Stimulated activated CD4-positive, alpha-beta T cell treated with anti-CD3 and anti-CD28 coated beads, Interleukin-15, amount 100 ng/mL, for 48 hours (primary cell): ENCODE measurements at places on chromosomes 3 and 15.
A peak's percentile ranks its signal among the peaks of the same experiment; 100 is the strongest.

- DNase-seq = no peak
These were observed 144.4 kb downstream of the MYLK start for GRCh38 chr3:123739754-123740153.

DNA sequence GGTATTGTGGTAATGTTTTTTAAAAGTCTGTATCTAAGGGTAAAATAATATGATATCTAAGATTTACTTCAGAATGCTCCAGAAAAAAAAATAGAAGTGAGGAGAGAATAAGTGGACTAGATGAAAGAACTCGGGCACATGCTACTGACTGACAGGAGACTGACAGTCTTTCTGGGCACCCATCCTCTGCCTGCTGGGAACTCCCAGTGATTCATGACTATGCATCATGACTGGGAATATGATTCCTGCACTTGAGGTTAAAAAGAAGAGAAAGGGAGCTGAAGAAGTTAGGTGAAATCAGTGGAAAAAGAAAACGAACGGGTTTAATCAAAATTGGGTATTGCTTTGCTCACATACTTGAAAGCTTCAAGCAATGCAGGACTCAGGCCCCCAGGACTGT, 35.7 kb upstream of the SPSB4 start:
- DNase-seq = no peak

DNA sequence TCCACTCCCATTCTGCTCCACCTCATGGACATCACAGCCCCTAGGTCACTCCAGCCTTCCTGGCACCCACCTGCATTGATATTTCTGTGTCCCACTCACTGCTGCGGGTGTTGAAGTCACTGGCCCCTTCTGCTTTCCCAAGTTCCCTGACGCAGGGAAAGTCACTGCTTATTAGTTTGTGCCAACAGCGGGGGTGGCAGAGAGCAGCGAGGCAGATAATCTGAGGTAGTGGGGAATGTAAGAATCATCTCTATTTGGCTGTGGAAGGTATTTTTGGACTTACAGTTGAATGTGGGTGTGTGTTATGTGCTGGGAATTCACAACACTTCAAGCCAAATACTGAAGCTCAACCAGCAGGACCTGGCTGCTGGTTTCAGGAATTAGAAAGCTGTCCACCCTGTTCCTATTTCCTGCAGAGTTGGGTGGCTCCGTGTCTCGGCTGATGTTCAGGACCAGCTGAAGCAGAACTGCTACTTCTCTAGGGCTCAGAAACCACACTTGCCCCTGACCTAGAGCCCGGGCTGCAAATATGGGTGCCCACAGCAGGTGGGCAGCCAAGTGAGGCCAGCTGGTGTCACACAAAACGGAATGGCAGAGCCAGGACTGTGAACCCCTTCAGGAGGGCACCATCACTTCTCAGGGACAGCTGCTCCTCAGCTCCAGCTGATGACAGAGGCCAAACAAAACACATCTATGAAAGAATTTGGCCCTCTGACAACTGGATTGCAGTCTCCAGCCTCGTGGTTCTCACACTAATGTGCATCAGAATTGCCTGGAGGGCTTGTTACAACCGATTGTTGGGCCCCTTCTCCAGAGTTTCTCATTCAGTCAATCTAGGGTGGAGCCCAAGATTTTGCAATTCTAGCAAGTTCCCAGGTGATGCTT, 57.7 kb downstream of the SEMA5B start:
- no peak for DNase-seq

DNA sequence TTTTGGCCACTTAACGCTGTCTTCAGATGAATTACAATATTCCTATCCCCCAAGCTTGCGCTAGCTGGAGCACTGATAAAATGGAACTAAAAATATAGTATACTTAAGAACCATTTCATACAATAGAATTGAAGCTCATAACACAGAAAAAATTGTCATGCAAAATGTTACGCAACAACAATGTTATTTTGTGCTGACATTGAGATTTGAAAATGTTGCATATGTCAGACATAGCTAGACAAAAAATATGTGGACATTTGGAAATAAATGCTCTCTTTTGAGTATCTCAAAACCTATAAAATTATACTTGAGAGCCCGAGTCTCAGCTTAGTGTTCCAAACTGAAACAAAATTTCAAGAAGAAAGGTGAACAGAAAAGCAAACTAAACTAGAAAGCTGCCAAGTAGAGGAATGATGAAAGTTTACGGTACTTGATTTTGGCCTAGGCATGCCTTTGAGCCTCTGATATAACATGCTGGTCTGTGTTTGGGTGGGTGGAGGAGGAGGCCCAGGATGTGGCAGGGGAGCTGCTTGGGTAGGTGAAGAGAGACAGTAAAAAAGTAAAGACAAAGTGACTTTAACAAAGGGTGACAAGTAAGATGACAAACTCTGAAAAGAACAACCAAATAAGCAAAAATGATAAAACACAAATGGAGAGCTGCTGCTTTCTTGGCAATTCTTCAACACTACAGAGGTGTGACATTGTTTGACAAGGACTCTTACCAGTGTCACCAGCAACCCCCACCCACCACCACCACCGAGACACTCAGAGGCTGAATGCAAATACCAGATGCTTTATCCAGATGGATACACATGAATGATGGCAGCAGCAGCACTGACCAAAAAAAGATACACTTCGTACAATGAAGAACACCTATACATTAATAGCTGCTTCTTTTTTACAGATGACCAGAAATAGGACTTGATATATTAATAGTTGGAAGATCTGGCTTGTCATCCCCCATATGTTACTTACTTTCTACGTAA, 129.3 kb upstream of the FEZF2 start:
- DNase-seq = no peak

DNA sequence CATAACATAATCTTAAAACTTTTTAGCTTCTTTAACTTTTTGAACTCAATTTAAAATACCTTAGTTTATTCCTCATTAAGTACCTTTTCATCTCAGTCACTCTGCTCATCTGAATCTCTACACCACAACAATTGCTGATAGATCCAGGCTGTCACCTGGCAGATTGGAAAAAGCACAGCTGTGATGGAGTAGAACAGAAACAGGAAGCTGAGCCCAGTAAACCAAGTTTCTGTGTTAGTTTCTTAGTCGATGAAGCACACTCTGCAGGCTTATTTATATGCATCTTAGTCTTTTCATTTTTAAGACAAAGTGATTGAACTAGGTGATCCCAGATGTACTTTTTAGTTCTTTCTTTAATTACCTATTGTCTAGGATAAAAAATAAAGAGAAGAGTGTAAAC, 1398.0 kb upstream of the ALCAM start:
- DNase-seq = no peak

DNA sequence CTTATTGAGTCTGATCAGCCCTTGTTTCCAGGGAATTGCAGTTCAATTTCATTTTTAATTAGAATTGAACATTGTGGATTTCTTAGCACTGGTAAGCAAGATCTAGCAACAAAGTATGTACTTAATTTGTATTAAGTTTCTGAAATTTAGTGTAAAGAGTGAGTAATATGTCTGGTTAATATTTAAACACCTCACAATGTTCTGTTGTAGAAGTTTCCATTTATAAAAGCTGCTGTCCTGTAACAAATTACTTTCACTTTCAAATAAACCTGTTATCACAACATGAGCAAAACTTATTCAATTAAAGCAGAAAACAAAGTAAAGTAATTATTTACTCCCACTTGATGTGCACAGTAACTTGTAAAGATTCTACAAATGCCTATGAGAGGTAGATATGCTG, 448.5 kb downstream of the NAALADL2 start:
- no peak for DNase-seq

- no peak for DNase-seq
These were observed 11.4 kb upstream of the GPR171 start for GRCh38 chr3:151214459-151214858.

DNA sequence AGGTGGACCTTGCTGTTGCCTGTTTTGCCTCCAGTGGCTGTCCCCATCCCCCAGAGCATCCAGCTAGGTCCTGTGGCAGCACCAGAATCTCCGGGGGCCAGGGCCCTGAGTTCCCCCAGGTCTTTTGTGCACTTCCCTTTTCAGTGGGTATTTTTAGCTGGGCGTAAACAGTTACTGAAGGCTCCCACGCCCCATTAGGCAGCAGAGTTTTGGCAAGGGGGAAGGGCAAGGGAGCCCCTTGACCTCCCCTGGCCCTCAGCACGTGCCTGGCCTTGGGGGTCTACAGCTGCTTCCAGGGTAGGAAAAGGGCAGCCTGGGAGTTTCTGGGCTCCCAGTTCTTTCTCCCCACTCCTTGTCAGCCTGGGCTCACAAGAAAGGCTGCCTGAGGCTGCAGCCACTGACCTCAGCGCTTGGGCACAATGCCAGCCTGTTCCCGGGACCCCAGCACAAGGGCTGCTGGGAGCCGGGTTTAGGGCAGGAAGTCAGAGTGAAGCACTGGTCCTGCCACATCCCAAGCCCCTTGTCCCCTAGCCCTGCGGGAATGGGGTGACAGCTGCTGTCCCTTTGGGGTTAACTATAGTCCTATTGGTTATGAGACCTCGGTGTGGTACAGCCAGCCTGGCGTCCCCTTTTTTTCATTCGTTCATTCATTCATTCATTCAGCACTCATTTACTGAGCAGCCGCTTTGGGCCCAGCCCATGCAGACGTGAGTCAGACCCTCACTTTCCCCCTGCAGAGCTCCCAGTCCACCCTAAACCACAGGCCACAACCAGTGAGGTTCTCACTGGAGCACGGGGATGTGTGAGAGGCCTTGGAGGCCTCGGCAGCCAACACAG, 8.4 kb downstream of the CSK start:
- no peak for DNase-seq

DNA sequence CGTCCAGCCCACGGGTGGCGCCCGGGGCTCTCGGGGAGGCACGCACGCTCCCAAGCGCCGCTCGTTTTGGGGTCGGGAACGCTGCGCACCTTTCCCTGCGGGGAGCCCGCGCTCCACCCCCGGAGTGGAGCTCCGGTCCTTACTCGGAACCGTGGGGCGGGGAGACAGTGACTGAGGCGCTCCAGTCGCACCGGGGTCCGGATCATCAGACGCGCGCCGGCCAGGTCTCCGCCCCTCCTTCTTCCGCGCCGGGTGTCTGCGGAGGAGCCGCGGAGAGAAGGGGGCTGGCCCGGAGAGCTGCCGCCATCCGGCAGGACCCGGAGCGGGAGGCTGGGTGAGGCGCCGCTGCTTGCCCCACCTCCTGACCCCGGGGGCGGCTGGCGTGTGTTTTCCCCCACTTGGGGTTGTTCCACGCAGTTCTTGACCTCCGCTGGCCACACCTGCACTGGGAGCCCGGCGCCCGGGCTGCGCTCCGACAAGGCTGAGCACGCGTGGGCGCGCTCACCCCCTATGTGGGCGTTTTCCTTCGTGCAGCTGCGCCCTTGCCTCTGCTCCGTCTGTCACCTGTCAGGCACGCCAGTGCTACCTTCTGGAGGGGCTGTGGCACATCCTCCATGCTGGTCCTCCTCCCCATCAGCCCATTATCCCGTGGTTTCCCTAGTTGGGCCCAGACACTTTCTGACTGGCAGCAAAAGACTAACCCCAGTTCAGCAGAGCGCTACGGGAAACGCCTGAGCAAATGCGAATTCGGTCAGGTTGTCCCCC, at the start of gene MCF2L2:
TSS of gene MCF2L2 (minus strand) at position 173 of the 765 bp plus-strand sequence. CDS start 642 bp downstream, outside the sequence.
- peak; percentile 64 for DNase-seq

DNA sequence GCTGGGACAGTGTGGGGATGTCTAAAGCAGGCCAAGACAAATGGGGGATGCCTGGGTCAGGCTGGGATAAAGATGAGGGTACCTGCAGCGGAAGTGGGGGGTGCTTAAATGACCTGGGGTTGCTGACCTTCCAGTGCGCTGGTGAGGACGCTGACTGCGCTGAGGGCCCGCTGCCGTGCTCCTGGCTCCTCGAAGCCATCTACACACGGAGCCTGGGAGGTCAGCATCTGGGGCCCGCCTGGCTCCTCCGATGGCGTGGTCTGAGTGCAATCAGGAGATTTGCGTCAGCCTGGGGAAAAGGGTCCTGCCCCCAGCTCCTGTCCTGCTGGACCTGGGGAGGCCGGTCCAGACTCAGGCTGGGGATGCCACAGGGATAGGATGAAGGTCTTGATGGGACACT, 50.7 kb downstream of the SCN5A start:
- DNase-seq = no peak

GRCh38 chr3:16357186-16358121, 92.4 kb downstream of the OXNAD1 start:
- DNase-seq = no peak

DNA sequence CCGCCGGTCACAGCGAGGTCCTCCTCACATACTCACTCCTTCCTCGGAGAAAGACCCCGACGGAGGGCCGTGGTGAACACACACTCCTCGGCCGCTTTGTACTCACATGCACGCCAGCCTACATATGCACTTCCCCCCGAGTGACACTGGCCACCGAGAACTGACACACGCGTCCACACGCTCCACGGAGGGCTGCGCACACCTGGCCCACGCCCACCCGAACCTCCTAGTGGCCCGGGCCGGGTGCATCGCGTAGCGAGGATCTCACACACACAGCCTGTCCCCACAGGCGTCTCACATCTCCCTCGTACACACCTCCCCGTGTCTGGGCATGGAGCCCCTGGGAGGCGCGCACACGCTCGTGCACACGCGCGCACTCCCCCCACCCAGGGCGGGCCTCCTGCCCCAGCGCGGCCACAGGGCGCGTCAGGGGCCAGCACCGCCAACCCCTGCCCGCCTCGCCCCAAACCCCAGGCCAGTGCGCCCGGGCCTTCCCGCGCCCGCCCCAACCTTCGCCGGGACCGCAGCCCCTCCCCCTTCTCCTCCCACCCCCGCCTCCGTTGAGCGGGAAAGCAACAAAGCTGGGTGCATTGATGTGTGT, 411 bp upstream of the C3orf70 start:
- no peak for DNase-seq

DNA sequence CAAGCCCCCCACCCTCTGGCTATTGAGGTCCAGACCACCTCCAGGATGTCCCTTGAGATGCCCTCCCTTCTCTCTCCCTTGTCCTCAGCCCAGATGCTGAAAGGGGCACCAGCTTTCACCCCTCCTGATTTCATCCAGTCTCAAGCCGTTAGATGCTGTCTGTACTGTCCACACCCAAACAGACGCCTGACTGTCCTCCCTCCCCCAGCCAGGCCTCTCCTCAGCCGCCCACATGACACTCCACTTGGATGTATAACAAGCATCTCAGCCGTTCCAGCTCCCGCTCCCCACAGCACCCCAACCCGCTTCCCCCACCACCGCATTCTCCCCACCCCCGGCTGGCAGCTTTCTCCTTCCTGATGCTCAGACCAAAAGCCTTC, 25.0 kb upstream of the CYP11A1 start:
- DNase-seq = no peak

- no peak for DNase-seq
These were observed 38.4 kb downstream of the RBMS3 start for GRCh38 chr3:29319262-29319661.

- DNase-seq = peak; percentile 71
These were observed 38.0 kb upstream of the XCR1 start for GRCh38 chr3:46065294-46065705.

GRCh38 chr15:46768287-46768686, 949.0 kb upstream of the SEMA6D start:
- no peak for DNase-seq

GRCh38 chr3:138657508-138657907, 48.9 kb downstream of the FAIM start:
- DNase-seq = no peak

DNA sequence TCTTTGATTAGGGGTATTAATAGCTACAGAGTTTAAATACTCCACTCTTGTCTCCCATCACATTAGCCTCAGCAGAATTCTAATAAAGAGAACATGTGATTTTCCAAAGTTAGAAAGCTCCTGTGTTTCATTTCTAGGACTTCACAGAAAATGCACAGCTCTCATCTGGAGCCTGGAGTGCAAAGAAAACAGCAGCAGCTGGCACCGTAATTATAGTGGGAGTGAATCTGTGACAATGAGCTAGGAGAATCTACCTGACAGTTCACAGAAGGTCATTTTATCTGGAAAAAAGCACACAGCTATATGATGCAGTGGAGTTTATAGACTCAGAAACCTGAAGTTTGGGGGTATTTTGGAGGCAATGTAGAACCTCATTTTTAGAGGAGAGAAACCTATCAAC, 5.4 kb upstream of the TRIM59 start:
- DNase-seq = no peak

GRCh38 chr3:56887402-56888025, 85.8 kb upstream of the ARHGEF3 start:
- no peak for DNase-seq
